HEK293T (cell line): ENCODE measurements at places on chromosomes 13 and 19.
A peak's percentile ranks its signal among the peaks of the same experiment; 100 is the strongest.

GRCh38 chr13:80256352-80256932 is 84.5 kb downstream of the SPRY2 start:
- DNase-seq, result no peak

DNA sequence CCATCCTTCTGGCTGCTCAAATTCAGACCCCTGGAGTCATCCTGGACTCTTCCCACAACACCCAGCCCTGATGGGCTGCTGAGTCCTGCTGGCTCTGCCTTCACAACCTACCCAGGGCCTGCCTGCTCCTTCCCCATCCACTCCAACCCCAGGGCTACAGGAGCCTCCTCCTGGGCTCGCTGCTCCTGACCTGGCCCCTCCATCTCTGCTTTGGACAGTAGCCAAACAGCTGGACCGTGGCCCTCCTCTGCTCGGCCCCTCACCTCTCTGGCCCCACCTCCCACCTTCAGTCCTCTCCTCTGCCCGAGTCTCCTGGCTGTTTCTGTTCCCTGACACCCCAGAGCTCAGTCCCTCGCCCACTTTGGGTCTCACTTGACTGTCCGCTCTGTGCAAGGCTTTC is 66.7 kb downstream of the CEBPG start:
- no peak for DNase-seq

- DNase-seq, result no peak
Observed at GRCh38 chr19:53328967-53329366, 4.6 kb upstream of the ZNF845 start.

GRCh38 chr13:36887758-36888521 is 32.1 kb downstream of the SMAD9 start:
- no peak for DNase-seq

GRCh38 chr13:31945202-31945961 is 86.2 kb upstream of the FRY start:
- peak; percentile 51 for DNase-seq

DNA sequence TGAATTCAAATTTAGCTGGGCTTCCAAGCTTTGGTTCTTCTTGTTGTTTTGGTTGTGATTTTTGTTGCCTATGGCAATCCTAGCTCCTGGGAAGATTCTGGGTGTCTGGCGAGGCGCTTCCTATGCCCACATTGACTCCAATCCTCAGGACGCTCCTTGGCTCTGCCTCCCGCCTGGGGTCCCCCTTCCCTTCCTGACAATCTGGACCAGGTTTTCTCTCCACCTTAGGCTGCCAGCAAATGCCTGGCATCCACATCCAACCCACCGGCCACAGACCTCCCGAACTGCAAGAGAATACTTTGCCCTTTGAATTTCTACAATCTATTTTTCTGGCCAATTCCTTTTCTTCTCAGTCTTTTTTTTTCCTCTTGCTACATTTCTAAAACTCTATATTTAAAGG is 186.9 kb upstream of the UBL3 start:
- no peak for DNase-seq

GRCh38 chr19:40702337-40703012 is 12.0 kb upstream of the NUMBL start:
- peak; percentile 63 for DNase-seq

DNA sequence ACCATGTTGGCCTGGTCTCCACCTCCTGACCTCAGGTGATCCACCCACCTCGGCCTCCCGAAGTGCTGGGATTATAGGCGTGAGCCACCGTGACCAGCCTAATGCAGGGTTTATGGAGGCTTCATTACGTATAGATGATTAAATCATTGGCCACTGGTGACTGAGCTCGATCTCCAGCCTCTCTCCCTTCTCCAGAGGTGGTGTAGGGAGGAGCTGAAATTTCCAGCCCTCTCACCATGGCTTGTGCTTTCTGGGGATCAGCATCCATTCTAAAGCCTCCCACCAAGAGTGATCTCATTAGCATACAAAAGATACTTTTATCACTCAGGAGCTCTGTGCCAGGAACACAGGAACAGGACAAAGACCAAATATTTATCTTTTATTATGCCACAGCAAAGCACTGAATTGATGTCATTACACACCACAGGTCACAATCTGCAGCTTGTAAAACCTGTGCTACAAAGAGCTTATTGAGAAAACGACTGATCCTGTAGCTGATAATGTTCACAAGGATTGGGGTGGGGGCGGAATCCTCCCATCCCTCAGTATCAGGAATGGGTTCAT is 32.4 kb downstream of the RHPN2 start:
- DNase-seq, result no peak
